ENCODE measurements at places on chromosomes 4 and X.

DNA sequence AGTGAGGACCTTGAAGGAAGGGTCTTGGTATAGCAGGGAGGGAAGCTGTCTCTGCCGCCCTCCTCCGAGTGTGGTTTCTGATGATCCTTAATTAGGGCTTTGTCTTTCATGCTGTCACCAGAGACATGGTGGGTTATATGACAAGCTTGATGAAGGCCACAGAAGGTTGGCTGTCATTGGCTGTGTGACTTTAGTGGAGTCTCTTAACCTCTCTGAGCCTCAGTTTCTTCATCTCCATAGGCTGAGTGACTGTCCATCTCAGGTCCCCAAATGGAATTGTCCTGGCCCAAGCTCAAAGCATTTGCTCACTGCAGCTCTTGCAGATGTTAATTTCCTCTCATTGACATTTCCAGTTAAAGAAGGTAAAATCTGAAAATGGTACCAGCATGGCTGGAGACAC, 16.6 kb upstream of the UBA6 start:
- no peak for DNase-seq

DNA sequence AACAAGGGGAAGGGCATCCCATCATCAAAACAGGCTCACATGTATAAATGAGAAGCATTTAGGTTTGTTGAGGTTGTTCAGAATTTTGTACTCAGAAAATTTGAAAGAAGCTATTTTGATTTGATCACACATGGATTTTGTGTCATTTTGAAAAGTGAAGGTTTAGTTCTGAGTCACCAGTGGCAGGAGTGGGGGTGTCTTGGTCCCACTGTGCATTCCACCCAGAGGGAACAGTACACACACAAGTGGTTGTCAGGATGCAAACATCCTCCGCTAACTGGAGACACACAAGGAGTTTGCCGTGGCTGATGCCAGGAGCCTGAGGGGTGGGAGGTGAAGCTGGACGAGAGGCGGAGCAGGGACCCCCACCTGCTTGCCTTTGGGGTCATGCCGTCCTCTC, 198.2 kb upstream of the PSAPL1 start:
- no peak for DNase-seq

DNA sequence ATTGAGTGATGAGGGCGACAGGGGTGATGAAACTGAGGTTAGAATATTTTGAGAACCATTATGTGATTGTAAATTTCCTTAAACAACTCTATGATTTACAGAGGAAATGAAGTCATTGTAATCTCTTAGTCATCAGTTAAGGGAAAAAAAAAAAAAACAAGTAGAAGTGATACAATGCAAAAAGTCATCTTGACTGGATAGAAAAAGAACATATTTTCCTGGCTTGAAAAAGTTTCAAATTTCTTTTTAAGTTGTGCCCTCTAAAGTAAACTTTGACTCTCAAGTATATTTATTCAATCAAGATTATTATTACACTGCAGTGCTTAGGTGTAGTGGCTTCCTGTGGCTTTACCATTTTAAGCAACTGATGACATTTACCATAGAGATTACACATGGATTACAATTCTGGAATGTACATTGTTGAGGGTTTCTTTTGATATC, 40.6 kb downstream of the GABRB1 start:
- no peak for DNase-seq

DNA sequence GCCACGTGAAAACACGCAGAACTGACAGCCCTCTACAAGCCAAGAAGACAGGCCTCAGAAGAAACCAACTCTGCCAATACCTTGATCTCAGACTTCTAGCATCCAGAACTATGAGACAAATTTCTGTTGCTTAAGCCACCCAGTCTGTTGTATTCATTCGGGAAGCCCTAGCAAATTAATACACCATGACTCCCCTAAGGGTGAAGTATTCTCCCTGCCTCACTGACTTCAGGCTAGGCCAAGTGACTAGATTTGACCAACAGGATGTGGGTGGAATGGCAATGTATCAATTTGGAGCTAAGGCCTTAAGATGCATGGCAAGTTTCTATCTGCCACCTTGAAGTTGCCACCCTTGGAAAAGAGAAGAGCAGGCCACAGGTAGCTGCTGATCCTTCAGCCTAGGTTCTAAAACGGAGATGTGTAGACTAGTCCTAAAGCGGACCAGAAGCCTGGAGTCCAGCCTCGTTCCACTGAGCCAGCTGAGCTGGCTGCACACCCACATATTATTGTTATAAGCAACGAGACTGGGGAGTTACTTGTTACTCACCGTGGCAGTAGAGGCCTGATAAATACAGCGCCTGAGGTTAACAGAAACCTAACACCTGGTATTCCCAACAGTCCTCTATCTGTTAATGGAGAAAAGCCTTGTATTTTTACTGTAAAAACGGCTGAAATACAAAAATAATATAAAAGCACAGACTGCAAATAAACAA, 16.4 kb downstream of the SCARB2 start:
- no peak for DNase-seq

GRCh38 chr4:31379364-31379763, 659.2 kb downstream of the PCDH7 start:
- no peak for DNase-seq

DNA sequence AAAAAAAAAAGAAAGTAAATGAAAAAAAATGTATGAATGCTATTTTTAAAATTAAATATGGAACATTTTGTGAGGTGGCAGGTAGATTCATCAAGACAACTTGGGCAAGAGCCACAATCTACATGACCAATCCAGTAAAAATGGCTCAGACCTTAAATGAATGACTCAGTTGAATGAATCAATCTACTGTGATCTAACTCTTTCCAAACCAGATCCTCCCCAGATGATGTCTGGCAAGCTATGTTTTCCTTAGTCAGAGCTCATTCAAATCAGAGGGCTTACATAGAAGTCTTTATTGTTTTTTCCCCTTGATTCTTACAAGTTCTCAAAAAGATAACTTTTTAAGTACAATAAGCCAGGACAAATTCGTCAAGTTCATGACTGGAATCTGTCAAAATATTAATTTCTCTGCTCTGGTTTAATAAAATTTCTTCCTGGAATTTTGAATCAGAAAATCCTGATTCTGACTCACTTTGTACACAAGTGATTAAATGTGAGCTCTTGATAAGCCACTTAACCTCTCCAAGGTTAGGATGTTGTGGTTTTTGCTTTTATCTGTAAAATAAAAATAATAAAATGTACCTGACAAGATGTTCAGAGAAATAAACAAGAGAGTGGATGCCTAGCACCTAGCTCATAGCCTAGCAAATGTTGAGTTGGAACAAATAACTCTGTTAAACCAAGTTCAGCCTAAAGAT, 105.6 kb upstream of the SMIM31 start:
- DNase-seq, result no peak

DNA sequence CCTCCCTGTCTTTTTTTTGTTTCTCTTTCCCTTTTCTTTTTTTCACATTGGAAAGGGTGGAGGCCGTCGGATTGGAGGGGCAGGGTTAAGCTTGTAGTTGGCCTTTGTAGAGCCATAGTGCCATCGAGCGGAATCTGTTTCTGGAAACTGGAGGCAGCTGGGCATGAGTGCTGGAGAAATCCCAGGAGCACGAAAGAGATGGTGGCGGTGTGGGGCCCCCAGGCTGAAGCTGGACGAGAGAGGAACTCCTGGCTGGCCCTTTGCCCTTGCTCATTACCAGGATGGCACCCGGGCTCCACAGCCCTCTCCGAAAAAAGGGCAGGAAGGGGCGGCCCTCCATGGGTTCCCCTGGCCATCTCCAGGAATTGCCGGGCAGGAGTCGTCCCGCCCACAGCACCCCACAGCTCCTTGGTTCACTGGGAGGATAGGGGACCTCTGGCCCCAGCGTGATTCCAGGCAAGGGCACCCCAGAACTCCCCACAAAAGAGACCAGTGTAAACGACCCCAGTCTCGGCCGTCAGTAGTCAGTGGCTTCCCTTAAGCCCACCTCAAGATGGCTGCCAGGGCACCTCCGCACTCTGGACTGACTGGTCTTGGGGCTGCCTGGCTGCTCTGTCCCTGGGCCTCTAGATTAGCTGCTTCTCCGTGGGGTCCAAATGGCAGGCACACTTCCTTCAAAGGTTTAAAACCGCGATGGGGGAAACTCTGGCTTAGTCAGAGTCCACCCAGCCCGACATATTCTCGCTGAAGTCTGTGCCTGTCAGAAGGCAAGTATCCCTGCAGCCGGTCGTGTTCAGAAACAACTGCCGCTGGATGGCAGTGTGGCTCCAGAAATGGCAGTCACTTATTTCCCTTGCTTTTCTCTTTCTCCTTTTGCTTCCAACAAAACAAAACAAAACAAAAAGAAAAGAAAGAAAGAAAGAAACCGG, 74.1 kb downstream of the NBDY start:
- peak; percentile 89 for DNase-seq

DNA sequence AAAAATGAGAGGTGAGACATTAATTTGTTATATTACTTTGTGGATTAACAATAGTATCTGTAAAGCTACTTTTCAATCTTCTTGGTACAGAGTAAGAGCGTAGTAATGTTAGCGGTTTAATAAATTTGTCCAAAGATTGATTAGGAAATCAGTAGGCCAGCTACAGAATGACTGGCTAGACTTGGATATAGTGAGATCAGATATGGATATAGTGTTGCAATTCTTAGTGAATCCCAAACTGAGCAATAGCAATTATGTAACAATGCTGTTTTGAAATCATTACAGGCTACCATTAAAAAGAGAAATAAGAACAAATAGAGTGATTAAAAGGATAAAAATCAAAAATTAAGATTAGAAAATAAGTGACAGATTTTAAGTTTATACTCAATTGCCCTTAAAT, 847 bp upstream of the UGT2A2 start:
- DNase-seq, result no peak

GRCh38 chr4:4554234-4554633, 12.4 kb upstream of the STX18 start:
- no peak for DNase-seq

GRCh38 chrX:21838937-21839333, 482 bp upstream of the MBTPS2 start:
- no peak for DNase-seq

- DNase-seq, result no peak
These were observed 68.9 kb downstream of the ARHGAP24 start for GRCh38 chr4:85543832-85544231.

DNA sequence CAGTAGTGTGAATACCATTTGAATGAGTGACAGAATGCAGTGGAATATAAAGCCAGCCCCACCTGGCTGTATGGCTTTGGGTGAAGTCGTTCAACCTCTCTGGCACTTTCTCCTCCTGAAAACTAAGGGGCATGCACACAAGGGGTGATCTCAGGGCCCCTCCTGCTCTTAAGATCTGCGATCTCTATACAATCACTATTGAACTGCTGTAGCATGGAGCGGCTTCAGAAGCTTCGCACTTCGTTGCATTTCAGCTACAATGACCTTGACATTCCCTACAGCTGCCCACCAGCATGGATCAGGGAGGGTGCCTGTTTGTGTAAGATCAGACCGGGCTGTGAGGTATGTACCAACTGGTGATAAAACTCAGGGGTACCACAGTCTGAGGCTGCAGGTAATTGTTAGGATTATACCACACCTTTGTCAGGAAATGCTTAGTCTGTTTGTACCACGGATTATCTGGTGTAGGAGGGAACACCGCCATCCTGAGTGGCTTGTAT, 85.2 kb downstream of the AASDH start:
- DNase-seq, result no peak

DNA sequence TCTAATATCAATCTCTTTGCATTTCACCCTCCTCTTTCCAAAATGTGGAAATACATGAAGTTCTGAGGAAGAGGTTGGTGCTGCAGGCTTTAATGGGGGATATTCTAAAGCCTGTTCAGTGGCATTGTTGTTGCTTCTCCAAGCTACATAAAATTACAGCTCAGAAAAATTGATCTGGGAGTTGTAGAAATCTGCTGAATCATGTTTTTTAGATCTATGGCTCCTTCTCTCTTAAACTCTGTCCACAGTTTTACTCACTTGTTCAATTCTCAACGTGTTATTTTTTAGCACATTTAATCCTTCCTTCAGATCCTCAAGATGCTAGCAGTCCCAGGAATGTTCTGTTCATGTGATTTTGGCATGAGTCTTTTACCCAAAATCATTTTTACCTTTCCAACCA, 949.5 kb upstream of the ADGRL3 start:
- DNase-seq, result no peak

Data from dorsolateral prefrontal cortex (tissue), 122 donors.